ENCODE measurements at places on chromosomes 3 and 15.

- DNase-seq: no peak
These were observed 371.2 kb upstream of the WNT5A start for GRCh38 chr3:55858302-55858701.

DNA sequence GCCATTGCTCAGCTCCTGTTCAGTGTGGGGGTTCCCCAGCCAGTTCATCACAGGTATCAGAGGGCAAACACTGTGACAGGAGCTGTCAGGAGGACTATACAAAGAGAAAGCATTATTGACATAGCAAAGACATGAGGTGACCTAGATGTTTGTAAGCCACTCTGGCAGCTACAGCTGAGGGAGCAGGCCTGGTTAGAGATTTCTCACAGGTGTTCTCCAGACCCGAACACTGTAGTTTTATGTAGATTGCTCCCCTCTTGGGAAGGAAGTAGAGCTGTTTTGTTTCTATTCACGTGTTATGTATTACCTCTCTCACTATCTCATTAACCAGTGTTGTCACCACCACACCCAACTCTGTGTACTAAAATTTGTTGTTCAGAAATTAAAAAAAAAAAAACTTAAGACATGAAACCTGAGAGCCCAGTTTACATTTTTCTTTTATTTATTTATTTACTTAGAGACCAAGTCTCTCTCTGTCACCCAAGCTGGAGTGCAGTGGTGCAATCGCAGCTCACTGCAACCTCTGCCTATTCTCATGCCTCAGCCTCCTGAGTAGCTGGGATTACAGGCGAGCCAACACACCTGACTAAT, 123.7 kb downstream of the RBPMS2 start:
- DNase-seq: no peak

DNA sequence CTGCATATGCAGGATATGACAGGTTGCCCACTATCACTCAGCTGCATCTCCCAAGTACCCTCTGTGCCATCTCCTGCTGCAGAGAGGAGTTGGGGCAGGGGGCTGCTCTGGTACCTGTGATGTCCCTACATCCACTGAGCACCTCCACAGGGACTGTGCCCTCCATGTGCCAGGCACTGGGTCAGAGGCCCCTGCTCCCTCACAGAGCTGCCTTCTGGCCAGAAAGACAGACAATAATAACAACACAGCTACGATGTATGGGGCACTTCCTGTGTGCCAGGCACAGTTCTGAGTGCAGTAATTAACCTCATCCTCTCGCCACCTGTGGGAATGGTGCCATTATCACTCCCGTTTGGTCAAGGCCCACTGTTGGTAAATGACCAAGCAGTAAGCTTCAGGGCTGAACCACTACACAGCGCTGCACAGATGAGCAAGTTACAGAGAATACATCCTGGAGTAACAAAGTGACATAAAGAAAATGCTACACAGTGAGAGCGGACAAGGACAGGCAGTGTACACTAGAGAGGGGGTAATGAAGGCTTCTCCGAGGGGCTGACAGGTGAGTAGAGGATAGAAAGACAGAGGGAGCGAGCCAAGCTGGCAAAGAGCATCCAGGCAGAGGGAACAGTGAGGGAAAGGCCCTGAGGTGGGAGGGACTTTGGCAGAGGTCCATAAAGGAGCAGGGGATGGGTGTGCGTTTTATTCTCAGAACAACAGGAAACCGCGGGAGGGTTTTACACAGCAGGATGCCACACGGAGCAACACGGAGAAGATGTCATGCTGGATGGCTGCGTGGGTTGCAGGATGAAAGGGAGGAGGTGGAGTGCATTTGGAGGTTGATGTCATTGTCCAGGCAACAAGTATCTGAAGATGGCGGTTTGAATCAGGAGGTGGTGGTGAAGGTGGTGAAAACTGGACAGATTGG, 13.6 kb downstream of the WNT7A start:
- DNase-seq: no peak

DNA sequence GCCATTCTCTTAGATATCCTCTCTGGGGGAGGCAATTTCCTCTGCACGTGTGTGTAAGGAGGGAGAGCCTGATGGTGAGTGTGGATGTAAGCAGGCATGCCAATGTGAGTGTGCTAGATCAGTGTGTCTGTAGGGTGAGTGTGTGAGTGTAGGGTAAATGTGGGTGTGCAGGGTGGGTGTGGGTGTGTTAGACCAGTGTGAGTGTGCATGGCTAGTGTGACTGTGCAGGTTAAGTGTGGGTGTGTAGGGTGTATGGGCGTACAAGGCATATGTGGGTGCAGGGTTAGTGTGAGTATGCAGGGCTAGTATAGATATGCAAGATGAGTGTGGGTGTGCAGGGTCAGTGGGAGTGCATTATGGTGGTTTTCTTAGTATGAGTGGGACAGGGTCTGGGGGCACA, 48.4 kb downstream of the ATP2B2 start:
- no peak for DNase-seq

DNA sequence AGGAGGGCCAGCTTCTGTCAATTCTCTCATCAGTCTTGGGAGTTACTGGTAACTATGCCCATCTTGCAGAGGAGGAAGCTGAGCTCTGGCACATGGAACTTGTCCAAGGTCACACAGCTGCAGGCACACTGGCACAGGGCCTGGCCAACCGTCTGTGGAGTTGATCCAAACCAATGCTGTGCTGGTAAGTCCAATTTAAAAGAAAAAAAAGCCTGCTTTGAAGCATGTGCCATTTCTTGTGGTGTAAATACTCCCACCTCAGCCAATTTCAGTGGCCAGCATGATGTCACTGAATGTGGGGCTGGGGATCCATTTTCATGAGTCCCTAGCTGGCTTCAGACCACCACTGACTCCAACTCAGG, 83.4 kb downstream of the CHSY1 start:
- DNase-seq: no peak

GRCh38 chr3:94405258-94406035, 342.6 kb downstream of the NSUN3 start:
- DNase-seq: peak; percentile 58

GRCh38 chr3:186959029-186959624, 28.8 kb downstream of the ST6GAL1 start:
- no peak for DNase-seq

GRCh38 chr15:44796508-44796907, 60.2 kb downstream of the TRIM69 start:
- DNase-seq: no peak

- DNase-seq: no peak
These were observed 179.4 kb downstream of the CDIN1 start for GRCh38 chr15:36758800-36759199.

DNA sequence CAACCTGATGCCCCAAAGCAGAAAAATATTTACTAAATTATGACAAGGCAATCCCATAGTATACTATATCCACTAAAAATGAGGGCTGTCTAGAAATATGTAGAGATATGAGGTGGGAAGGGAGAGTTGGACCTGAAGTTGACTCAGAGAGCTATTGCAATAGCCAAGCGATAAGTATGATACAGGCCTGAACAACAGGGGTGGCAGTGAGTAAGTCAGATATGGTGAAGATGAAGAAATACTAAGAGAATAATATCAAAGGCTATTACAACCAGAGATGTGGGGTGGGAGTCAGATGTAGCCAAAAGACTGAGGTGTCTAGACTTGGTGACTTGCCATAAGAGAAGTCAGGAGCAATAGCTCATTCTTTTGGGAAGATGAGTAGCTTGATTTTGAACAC, 9.2 kb downstream of the HSPBAP1 start:
- DNase-seq: peak; percentile 33

GRCh38 chr3:42500909-42501308, 1.5 kb upstream of the VIPR1 start:
- no peak for DNase-seq

- no peak for DNase-seq
These were observed 75.0 kb upstream of the SPATA16 start for GRCh38 chr3:173216063-173216462.

DNA sequence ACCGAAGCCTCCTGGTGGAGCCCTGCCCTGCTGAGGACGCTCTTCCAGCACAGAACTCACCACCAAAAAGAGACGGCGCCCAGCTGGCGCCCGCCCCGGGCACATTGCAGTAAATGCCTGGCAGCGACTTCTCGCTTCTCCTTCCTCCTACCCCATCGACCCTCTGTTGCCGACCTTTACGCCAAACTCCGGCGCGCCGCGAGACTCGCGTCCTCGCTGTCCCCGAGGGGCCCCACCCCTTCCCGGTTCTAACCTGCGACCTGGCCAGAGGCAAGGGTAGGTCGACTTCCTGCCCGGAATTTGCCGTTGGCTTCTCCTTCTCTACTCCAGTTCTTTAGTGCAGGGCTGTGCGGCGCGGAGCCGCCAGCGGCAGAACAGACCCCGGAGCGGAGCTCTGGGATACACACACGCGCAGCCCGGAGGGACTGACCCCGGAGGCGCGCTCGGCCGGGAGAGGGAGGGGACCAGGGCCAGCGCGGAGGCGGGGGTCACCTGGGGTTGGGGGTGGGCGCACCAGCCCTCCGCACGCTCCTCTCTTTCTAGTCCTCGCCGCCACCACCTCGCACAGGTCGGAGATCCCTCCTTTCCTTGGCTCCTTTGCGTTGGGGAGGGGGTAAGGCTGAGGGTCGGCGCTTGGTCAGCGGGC, 226.6 kb upstream of the AZI2 start:
- no peak for DNase-seq

DNA sequence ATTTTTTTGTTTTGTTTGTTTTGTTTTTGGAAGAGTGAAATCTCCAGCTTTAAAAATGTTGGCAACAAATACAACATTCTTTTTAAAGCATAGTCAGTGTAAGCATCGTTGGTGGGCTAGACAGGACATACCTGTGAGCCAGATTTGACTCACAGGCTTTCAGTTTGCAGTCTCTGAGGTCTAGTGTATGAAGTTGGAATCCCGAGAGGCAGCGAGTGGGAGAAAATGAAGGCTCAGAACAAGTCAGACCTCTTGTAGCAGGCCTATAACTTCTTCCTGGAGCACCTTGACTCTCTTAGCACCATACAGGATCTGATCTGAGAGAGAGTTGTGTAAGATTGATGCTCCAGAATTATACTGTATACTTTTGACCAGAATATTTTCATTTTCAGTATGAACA, 60.2 kb downstream of the CNTN4 start:
- no peak for DNase-seq

GRCh38 chr15:27706300-27706699, 392.8 kb downstream of the OCA2 start:
- no peak for DNase-seq

DNA sequence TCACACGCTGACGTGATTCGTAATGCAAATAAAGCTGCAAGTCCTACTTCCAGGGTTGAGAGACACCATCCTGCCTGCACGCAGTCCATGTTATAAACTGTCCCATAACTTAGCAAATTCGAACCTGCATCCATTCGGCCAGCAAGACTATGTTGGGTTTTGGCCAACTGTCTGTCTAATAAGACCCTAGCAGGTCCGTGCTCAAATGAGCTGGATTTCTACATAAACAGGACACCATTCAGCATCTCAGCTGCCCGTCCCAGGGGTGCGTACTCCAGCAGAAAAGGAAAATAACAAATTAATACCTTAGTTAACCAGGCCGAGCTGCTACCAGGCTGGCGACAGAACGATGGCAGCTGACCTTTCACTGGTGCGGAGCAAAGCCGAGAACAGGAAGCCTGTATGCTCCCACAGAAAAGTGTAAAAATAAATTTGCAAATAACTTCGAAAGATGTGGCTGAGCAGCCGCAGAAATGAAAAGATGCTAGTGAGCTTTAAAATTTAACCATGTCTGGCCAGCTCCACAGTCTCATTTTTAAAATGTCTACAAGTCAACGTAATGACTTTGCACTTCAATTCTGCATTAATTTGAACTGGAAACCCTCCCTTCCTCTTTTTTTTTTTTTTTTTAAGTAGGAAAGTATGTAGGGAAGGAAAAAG, 97.1 kb upstream of the SNRPA1 start:
- no peak for DNase-seq

GRCh38 chr3:48465531-48466378, 19.2 kb downstream of the ATRIP start:
- peak; percentile 100 for DNase-seq

DNA sequence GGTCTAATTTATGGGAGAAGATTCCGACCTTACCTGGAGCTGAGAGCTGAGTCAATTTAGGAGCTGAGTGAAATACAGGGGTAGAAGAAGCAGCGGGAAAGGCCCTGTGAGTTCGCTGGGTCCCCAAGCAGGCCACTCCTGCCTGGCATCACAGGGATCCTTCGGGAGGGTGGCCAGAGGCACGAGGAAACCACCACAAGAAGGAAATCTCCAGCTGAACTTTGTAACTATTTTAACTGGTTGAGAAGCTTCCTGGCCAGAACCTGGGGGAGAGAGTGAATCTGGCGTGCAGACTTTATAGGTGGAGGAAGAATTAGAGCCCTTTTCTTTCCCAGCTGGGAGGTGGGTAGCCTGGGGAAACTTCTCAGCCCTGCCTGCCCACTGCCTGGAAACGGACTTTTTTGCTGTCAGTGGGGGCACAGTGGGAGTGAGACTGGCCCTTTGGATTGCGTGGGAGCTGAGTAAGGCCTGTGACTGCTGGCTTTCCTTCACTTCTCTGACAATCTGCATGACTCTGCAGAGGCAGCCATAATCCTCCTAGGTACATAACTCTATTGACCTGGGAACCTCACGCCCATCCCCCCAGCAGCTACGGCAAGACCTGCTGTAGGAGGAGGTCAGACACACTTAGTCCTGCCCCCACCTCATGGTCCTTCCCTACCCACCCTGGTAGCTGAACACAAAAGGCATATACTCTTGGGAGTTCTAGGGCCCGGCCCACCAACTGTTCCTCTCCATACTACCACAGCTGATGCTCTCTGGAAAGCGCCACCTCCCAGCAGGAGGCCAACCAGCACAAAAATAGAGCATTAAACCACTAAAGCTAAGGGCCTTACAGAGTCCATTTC, 340.7 kb downstream of the CNTN3 start:
- no peak for DNase-seq

DNA sequence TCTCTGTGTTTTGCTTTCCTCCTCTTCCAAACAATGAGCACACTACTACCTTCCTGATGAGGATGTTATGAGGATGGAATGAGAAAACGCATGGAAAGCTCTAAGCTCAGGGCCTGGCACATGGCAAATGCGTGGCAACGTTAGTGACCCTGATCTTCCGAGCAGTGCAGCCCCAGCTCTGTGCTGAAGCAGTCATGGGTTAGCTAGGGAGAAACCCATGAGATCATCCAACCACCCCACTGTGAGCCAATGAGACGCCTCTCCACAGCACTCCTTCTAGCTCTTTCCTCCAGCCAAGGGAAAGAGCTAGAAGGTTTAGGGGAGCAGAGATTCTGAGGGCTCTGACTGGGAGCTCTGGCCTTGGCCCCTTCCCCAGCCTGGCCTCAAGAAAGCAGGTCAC, 4.5 kb downstream of the CPN2 start:
- DNase-seq: no peak

DNA sequence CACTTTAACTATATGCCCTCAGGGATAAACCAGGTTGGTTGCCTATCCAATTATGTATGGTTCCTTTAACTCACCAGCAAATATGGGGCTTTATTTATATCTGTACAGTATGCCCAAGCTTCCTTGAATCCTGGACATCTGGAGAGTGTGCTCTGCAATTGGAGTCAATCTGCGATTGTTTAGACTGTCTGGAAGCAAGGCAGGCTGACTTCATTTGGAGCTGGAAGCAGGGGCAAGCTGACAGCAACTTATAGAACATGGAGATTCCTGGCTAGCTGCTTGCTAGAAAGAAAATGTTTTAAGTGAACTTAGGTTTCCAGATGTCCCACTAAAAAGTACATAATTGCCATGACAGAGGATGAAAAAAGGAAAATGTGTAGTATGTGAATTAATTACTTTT, 63.7 kb upstream of the TPRG1 start:
- DNase-seq: peak; percentile 23

All from EL (cell line).